Astrocyte (in vitro differentiated cells and primary cell): ENCODE measurements at places on chromosomes 2 and 18.

DNA sequence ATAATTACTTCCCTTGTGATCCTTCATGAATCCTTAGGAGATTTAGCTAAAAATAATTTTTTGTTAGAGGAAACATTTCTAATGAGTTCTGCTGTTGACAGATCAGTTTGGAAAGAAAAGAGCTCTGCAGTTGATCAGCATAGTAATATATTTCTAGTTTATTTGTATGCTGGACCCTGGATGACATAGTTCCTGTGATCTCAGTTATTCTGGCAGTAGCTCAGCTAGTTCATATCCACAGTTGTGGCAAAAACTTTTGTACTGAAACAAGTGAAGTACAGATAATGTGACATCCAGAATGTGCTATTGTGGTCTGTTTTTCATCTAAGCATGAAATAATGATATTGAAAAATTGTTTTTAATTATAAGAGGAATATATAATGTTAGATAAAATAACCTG is 33.7 kb downstream of the ABI2 start:
- peak; percentile 14 for DNase-seq

- no peak for DNase-seq
Measured at GRCh38 chr2:96138179-96139145, at the start of gene ASTL. TSS of gene ASTL (minus strand) at chr2:96138502. CDS start at chr2:96138436, 66 bp downstream.

DNA sequence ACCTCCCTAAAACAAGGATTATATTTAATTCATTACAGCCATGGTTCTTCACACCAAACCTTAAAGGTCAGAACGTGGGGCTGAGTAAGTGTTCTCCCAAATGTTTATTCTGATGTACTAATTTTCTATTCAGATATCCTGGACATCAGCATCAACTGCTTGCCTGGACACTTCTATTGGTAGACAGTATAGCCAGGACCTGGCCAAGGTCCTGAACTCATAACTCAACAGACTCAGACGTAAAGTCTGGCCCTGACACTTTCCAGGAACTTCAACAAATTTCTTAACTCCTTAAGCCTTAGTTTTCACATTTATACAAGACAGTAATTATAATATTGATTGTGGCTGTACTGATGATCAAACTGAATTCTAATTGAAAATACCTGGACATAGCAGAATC is 89.1 kb downstream of the AKAIN1 start:
- no peak for DNase-seq

- no peak for DNase-seq
Measured at GRCh38 chr18:41695441-41695840, 259.6 kb upstream of the PIK3C3 start.

- DNase-seq, result no peak
Measured at GRCh38 chr2:24412812-24413211, 52.5 kb upstream of the ITSN2 start.

- DNase-seq, result no peak
Measured at GRCh38 chr18:56632070-56633022, 6.0 kb downstream of the TXNL1 start.

GRCh38 chr2:46643951-46644350 is 164.6 kb downstream of the TMEM247 start:
- DNase-seq, result peak; percentile 76

DNA sequence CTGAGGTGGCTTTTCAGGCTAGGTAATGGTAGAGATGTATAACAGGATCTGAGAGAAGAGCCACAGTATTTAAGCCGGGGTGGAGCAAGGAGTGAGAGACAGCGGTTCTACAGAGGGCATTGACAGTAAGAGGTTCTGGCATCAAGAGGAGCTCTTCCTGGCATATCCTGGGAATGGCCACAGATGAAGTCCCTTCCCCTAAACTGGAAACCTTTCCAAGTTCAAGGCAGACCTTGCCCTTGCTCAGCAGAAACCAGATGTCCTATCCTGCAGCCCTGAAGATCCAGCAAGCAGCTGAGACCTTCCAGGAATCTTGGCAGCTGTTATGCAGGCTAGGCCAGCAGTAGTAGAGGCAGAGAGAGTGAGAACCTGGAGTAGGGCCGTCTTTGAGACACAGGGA is 18.1 kb downstream of the REG1A start:
- DNase-seq, result no peak

DNA sequence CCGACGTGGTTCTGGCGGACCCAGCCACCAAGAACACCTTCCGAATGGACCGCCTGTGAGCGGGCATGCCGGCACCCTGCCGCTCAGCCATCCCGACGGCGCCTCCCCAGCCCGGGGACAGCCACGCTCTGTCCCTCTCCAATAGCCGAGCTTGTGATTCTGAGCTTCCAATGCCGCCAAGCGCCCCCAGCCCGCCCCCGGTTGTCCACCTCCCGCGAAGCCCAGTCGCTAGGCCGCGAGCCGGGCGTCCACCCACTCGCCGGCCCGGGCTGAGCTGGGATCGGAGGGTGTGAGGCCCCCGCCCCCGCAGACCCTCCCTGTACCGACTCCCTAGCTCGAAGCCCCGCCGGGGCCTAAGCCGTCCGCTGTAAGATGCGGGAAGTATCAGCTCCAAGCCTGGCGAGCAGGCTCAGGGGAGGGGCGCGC is 1195.1 kb upstream of the CHAC2 start:
- DNase-seq, result no peak

GRCh38 chr2:36710858-36711515 is 14.5 kb downstream of the VIT start:
- no peak for DNase-seq
